ENCODE measurements at places on chromosomes 3 and 15.

GRCh38 chr15:60644903-60645302 lies 166.0 kb upstream of the ICE2 start:
- DNase-seq = no peak

DNA sequence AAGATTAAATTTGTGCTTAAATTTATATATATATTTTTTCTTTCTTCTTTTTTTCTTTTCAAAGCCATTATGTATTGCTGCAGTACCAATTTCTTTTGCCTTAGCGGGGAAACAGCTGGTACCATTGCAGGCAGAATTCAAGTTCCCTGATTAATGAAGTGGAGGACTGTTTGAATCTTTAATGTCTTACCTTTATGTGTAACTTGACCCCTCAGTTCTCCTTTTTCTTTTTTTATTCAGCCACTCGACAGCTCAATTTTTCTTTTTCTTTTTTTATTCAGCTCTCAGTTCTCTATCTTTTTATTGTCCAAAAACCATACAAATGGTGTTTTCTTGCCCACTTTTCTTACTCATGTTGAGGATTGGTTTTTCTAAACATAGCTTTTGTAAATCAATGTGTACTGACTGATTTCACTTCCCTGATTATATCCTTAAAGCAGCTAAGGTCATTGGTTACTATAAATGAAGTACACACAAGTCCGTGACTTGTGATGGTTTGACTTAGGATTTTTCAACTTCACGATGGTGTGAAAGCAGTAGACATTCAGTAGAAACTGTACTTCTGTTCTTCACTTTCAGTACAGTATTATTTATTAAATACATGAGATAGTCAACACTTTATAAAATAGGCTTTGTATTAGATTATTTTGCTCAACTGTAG lies 22.8 kb downstream of the ATP2C1 start:
- no peak for DNase-seq

GRCh38 chr3:34002569-34003100 lies 204.2 kb downstream of the PDCD6IP start:
- DNase-seq = no peak

DNA sequence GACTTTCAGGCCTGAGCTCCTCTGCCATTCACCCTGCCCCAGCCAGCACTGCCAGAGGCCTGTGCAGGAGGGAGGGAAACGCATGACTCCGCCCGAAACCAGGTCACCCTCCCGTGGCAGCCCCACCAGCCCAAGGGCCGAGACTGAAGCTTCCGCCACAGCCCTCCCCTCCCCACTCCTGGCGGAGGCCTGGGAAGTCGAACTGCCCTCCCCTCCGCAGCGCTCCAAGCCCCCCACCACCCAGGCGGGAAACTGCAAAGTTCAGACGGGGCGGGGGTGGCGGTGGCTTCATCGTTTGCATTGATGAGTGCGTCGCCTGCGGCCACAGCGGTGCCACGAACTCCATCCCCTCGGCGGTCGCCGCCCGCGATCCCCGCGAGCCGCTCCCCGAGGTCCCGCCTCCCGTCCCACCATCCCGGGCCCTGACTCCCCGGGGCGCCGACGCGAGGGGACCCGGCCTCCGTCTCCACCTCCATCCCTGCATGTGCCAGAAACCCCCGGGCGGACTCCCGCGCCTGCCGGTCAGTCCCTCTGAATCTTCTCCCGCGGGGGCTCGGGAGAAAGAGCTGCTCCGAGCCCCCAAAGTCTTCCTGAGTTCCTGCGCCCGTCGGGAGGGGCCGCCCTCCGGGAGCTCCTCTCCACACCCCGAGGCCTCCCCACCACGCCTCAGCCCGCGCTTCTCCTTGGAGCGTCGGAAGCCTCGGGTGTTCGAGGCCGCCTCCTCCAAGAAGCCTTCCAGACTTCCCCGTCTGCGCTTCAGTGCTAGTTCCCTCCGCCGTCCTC lies 698 bp downstream of the MELTF start:
- DNase-seq = no peak

DNA sequence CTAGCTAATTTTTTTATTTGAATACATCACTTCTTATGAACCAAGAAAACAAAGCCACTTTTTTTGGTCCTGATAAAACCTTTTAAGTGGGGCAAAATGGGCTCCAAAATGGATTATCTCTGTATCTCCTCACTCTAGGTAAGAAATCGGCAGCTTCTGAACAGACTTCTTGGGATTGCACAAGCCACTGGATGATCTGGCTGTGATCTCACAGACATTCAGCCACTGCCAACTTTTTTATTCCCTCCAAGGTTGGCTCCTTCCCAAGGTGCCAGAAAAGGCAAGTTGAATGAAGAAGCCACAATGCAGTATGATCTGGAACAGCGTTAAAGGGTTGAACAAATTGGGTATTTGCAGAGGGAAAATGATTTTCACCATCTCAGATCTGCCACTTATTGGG lies 73.2 kb downstream of the PRICKLE2 start:
- no peak for DNase-seq

DNA sequence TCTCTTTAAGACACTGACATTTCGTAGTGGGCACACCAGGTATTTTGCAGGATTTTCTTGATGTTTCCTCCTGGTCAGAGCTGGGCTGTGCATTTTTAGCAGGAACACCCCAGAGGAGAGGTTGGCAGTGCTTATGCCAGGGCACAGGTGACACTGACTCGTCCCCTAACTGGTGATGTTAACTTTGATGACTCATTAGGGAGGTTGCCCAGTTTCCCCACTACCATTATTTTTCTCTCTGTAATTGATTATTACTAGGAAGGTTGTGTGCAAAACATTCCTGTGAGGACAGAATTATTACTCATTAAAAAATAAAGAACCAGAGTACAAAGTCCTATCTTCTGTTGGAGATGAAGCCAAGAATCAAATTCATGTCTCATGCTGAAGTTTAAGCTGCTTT lies 394.5 kb downstream of the GABRG3 start:
- DNase-seq = no peak

- no peak for DNase-seq
Measured at GRCh38 chr15:93706495-93707292, 524.7 kb upstream of the MCTP2 start.

DNA sequence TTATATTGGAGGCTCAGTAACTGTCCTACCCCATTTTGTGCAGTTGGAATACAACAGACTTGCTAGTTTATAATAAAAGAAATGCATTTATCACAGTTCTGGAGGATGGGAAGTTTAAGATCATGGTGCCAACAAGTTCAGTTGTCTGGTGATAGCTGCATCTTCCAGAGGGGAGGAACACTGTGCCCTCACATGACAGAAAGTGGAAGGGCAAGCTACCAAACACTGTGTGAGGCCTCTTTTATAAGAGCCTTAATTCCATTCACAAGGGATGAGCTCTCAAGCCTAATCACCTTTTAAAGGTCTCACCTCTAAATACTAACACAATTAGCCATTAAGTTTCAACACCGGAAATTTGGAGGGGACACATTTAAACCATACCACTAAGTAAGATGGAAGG lies 1073.9 kb downstream of the PLOD2 start:
- DNase-seq = no peak

- no peak for DNase-seq
Measured at GRCh38 chr3:98180319-98180890, 13.9 kb downstream of the OR5H15 start.

DNA sequence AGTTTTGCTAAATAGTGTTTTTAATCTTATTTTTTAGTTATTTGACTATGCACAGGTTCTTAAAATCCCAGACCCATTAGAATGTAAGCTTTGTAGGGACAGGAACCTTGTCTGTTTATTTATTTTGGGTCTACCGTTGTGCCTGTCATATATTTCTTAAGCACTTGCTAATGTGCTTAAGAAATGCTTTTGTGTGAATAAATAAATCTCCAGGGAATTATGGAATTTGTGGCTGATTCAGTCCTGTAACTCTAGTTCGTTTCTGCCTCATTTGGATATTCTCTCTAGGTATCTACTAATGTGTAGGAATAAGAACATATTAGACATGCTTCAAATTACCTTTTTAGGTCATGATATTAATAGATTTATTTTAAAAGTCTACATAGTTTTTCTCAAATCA lies 161.6 kb downstream of the LPP start:
- no peak for DNase-seq

- DNase-seq = no peak
Measured at GRCh38 chr3:101134331-101134730, 141.1 kb upstream of the ABI3BP start.

DNA sequence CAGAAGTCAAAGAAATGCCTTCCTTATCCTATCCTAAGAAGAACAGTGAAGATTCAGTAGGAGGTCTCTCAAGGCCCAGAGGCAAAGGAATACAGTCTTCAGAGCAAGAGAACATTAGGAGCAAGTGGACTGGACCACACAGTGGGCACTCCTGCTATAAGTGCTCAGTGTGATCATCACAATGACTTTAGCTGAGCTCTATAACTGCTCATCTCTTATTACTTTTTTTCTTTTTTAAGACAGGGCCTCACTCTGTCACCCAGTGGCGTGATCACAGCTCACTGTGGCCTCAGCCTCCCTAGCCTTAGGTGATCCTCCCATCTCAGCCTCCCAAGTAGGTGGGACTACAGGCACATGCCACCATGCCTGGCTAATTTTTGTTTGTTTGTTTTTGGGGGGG lies 48.1 kb downstream of the COL8A1 start:
- no peak for DNase-seq

DNA sequence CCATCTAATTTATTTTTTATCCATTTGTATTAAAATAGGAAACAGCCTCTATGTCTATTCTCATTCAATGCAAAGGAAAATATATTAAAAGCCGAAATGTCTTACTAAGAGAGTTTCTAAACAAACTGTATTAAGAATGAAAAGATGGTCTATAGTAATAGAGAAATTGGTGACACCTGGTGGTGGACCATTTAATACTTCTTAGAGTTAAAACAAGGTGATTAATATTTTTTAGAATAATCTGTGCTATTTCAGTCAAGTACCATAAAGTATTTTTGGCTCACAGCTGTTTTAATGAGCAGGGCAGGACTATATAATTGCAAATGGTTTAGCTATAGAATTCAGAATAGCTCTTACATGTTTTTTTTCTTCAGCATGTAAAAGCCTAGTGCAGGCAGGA lies 55.7 kb downstream of the SYNPR start:
- no peak for DNase-seq

DNA sequence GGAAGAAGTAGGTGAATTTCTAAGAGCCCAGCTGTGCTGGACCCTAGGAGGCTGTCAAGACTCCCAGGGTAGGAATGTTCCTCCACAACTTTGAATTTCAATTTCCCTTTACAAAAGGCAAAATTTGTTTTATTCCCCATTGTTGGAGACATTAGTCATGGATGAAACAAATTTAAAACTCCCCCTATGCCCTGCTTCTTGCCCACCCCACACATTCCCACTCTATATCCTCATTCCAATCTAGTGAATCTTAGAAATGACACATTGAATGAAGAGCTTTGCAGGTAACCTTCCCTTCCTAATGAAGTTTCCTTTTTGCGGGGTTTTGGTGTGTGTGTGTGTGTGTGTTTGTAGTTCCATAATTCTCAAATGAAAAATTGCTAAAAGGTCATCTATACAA lies 72.6 kb downstream of the CCNL1 start:
- no peak for DNase-seq

GRCh38 chr15:38671675-38672254 lies 107.2 kb upstream of the RASGRP1 start:
- DNase-seq = peak; percentile 85

DNA sequence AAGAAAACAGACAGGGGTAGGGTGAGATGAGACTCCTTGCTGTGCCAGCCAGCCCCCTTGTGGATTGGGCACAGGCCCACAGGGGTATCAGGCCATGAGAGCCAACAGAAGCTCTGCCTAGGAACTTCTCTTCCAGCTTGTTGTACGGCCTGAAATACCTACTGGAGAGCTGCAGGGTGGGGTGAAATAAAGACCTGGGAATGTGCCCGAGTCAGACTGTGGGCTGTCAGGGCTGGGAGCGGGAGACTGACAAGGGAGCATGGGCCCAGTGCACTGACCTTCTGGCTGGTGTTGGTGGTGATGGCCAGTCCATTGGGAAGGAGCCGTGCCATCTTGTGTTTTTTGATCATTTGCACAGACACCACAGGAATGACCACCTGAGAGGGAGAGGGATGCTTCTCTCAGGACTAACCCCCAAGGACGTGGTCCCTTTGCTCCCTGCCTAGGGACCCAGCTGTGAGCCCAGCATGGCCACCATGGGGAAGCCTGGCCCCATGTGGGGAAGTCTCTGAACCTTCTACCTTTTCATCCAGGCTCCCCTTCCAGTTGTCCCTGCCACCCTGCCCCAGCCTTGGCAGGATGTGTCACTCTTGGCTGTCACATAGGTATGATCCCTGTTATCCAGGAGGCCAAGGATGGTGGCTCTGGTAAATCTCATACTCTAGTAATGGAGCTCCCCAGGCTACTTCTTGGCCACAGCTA lies 30.7 kb downstream of the GRAMD2A start:
- DNase-seq = no peak

DNA sequence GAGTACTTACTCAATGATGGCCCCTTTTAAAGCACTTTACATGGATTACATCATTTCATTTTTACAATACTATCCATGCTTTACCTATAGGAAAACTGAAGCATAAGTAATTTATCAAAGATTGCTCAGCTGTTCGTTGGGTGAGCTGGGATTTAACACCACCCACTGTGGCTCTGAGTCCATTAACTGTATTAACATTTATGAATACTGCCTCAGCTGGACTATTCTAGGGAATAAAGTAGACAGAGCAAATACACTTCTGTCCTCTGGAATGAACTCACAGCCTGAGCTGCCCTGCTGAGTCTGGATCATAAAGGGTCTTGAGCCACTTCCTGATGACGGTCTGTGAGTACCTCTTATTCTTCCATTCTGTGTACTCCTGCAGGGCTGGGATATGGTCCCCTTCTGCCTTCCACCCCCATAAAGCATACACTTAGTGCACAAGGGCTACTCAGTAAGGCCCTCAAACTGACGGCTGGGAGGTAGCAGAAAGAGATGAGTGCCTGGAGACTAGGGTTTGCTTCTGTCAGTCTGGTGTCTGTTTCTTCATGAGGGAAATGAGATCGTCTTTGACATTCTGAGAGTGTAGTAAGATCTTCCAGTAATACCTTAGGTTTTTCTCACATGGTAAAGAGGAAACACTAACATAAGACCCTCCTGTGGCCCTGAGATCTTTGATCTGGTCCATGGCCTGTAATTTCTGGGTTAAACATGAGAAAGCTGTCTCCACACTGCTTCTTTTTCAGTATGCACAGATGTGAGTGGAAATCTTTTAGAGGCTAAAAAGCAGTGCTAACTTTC lies 12.6 kb upstream of the ST6GAL1 start:
- DNase-seq = no peak

- no peak for DNase-seq
Measured at GRCh38 chr15:35308802-35309201, 223.7 kb upstream of the NANOGP8 start.

- no peak for DNase-seq
Measured at GRCh38 chr15:41417418-41418195, 712 bp downstream of the RTF1 start.
